ENCODE measurements at places on chromosomes 6 and 20.

DNA sequence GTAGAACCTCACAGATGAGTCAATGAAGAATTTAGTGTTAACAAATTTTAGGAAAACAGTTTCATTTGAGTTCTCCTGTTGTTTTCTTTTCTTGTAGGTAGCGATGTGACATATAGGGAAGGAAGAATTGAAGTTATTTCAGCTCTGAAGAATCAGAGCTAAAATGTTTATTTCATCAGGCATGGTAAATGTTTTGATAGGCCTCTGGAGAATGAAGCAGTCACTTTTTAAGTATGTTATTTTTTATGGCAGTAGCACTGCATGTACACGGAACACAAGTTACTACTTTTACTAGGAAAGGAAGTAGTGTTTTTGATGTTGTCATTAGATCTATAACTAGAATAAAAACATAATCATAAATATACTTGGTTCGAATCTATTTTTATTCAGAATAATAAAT, 1357.3 kb upstream of the CITED2 start:
- no peak for DNase-seq

- no peak for DNase-seq
Observed at GRCh38 chr20:16229813-16230212, 343.4 kb downstream of the KIF16B start.

- no peak for DNase-seq
Observed at GRCh38 chr20:40196846-40197436, 492.1 kb downstream of the MAFB start.

DNA sequence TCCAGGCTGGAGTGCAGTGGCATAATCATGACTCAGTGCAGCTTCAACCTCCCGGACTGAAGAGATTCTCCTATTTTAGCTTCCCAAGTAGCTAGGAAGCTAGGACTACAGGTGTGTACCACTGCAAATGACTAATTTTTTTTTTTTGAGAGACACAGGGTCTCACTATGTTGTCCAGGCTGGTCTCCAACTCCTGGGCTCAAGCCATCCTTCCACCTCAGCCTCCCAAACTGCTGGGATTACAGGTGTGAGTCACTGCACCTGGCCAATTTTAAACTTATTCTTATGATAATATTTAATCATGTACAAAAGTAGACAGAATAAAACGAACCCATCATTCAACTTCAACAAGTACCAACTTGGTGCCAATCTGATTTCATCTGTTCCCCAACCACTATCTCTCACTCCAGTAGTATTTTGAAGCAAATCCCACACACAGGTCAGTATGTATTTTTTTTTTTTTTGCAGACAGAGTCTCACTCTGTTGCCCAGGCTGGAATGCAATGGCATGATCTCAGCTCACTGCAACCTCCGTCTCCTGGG, 32.5 kb downstream of the BCL2L1 start:
- DNase-seq, result no peak

DNA sequence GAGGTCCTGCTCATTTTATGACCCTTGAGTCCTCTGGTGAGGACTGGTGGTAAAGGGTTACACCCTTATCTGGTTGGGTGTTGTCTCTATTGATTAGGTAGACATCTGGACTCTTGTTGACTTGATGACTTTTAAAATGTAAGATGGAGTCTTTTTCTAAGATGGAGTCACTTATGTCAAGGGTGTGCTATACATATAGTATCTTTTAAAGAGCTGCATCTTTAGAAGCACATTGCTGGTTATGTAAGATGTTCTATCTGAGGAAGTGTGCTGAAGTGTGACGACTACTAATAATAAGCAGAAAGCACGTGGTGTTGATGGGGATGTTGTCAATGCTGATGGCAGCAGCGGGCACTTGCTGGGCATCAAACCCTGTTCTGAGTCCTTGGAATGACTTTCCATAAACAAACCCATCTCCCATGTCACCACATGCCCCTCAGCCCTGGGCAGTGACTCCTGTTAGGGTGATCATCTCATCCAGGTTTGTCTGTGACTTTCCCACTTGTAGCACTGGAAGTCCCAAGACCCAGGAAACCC, 229.6 kb downstream of the EYA2 start:
- DNase-seq, result no peak

DNA sequence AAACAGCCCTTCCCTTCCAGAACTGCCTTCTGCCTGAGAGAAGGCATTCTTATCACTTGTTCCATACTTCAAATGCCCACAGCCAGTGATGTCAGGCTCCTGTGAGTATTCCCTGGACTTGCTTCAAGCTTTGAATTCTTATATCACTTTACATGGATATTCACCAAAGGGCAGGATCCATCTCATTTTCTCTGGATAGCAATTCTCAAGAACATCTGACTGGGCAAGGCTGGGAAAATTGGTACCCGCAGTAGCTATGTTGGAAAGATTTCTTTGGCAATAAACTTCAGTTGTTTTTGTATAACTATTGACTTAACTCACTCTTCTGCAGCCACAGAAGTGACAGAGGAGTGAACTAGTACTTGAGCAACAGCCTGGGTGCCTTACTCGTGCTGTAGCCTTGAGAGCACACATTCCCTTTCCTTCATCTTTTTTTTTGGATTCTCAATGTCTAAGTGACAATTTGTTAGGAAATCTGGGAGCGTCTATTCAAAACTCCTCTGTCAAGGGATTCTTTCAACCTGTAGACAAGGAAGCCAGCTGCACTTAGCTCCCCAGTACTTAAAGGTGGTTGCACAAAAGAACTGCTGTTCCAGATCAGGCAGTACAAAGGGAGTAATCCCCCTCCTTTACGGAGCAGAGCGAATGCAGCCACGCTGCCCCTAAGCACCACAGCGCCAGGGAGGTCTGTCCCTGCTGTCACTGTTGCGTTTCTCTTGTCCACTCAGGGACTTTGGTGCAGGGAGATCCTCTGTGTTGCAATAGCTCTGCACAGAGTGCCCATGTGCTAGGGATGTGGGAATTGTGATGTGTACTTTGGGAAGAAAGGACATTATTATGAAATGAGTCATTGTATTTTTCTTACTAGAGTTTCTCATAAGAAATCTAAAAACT, 69.6 kb downstream of the JAG1 start:
- DNase-seq, result peak; percentile 86

DNA sequence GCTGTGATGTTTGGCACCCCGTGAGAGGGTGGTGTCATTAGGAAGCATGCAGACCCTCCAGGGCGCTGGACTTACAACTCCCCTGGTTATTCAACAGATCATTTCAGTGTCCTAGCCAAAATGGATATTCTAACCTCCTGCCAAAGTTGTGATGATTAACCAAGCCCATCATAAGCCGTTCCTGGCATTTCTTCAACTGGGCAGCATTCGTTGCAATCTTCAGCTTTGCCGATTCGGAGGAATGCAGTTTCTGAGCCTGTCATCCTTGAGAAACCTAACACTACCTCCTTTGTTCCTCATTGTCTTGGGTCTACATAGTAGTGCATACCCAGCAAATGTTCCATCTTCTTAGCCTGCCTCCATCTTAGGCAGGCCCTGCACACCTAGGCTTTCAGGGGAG, 79.2 kb upstream of the MAP3K4 start:
- no peak for DNase-seq

DNA sequence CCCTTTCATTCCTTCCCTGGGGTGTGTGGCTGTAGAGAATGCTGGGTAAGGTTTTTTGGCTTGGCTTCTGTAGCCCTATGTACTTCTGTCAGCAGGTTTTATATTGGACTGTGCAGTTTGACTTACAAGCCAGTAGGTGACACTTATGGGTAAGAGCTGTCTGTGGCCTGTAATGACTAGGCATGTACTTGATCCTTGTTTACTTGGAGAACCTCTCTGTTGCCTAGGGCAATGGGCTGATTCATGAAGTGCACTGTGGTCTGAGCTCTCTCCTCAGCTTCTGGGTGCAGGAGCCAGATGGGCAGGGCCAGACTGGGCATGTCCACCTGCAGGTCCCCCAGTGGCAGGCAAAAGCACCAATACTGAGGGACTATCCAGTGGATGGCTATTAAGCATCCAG, 544.6 kb downstream of the ADGRB3 start:
- no peak for DNase-seq

DNA sequence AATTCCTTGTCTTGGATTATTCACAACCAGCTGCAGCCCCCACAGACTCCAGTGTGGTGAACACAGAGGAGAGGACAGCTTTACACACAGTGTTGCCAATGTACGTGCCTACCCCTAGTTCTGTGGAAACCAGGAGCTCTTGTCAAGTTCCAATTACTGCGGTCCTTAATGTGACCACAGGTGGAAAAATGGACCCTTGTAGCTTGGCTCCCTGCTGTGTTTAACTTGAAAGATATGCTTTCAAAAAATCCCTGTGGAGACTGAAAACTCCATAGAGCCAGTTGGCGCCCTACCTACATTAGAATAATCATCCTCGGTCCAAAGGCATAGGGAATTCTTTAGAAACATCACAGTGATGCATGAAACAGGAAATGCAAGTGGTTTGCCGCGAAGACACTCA, 118.3 kb upstream of the SLC22A23 start:
- no peak for DNase-seq

DNA sequence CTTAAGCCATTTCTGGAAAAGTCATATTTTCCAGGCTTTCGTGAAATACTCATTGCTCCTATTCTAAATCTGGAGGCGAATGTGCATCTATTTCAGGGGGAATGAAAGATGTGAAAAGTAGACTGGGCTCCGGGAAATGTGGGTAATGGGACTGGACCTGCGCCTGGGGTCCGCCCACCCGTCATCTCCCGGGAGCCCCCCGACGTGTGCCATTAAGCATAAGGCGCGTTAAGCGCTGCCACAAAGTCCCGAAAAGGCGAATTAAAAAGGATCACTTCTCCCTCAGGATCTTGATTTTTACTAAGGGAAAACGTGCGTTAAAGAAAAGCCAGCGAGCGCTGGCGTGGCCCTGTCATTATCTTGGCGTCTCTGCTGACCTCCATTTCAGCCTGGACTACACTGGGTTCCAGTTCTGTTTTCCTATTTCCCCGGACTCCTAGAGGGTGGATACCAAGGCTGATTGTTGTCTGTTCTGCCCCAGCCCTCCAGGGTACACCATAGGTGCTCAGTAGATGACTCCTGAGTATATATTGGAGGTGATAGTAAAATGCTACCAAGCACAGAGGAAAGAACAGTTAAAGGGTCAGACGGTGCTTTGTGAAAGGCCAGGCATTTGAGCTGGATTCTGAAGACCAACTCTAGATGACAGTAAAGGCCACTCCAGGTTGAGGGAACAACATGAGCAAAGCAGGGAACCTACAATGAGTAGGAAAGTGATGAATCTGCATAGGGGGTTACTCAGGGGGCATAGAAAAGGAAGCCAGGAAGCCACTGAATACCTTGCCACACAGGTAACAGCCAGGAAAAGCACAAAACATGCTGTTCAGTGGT, 89.2 kb upstream of the ARID1B start:
- peak; percentile 19 for DNase-seq

DNA sequence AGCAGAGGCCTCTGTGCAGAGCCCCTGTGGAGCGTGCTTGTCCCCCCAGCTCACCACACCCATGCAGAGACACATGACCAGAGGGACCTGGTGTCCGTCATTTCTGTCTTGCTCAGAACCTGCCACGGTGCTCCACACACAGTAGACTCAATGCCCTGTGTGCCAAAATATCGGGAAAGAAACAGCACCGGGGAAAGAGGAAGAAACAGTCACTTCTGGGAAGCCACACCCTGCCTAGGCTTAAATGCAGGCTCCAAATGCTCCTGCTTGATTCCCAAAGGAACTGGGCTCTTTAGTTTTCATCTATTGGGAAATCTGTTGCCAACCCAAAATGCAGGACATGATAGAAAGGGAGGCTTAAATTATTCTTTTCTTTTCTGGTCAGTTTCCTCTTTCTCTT, 503.9 kb downstream of the CD83 start:
- peak; percentile 2 for DNase-seq

DNA sequence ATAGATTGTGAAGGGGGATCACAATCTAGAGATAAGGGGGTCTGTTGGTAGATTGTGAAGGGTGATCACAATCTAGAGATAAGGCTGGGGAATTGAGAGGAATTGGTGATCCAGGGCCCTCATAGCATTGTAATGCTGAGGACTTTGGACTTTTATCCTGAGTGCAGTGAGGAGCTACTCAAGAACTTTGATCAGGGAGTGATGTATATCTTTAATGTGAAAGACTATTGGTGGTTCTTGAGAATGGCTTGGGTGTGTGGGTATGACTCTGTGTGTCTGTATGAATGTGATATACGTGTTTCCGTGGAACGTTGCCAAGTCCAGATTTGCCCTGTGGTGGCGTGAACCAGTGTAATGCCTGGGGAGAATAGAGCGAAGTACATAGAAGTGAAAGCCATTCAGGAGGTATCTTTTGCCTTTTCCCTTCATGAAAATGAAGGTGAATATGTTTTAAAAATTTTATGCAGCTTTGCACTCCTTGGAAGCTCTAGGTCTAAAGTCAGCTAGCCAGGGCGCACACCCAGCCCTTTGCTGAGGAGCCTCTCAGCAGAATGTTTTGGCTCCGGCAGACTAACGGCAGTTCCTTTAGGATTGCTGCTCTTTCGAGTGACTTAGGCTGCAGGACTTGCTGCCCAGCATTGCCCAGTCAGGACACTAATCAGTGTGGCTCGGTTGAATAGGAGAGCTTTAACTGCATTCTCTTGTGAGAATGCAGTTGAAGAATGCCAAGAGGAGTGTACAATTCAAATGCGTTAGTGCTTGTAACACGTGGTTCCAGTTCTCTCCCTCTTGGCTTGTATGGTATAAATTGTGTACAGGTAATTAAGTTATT, 3.5 kb downstream of the ZFAND3 start:
- DNase-seq, result peak; percentile 24

DNA sequence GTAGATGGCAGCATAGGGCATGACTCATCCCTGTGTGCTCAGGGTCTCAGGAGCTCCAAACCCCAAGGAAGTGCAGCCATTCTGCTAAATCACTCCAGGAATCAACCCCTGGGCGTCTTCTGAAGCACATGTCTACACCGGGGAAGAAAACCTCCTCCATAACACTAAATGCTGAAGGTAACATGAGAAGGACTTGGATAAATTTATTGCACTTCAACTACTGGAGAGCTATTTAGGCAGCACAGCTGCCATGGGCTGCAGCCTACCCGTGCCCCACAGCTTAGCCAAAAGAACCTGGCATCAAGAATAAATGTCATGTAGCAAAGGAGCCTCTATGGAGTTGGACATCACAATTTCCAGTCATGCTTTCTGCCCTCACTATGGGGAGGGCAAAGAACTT, 152.4 kb upstream of the PROKR2 start:
- DNase-seq, result no peak

GRCh38 chr6:104521176-104521575, 338.5 kb downstream of the HACE1 start:
- DNase-seq, result no peak

GRCh38 chr6:110643175-110643574, 166.8 kb upstream of the SLC22A16 start:
- DNase-seq, result peak; percentile 24

- DNase-seq, result no peak
Observed at GRCh38 chr6:167345960-167346359, 21.1 kb downstream of the TTLL2 start.

GRCh38 chr6:101703311-101703710, 309.8 kb downstream of the GRIK2 start:
- no peak for DNase-seq

GRCh38 chr6:150070236-150070818, 1.4 kb upstream of the ULBP3 start:
- DNase-seq, result no peak

GRCh38 chr6:102759415-102759814, 1365.9 kb downstream of the GRIK2 start:
- DNase-seq, result no peak

All from fibroblast of upper back skin (primary cell).